ENCODE measurements at places on chromosomes 1 and 21. TPM values are rescaled to one million over a fixed set of nuclear protein-coding genes. Genes with fewer than 3 reads are reported as not detected.

The BARHL2 gene
- total RNA-seq, result not detected

DNA sequence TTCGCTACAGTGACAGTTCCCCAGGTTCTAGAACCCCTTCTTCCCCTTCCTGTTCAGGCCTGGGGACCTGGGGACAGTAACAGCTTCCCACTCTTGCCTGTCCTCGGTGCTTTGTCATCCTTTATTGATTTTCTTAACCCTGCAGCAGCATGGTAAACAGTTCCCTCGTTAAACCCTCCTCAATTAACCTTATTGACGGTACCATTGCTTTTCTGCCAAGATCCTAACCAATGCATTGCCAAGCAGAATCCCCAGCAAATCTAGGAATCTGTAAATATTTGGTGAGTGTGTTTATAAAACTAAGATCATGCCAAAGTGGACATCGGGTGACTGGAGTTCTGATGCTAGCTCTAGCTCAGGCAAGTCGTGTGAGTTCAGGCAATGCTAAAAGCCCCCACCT lies 99.6 kb upstream of the KAZN start:
- DNase-seq, result no peak

DNA sequence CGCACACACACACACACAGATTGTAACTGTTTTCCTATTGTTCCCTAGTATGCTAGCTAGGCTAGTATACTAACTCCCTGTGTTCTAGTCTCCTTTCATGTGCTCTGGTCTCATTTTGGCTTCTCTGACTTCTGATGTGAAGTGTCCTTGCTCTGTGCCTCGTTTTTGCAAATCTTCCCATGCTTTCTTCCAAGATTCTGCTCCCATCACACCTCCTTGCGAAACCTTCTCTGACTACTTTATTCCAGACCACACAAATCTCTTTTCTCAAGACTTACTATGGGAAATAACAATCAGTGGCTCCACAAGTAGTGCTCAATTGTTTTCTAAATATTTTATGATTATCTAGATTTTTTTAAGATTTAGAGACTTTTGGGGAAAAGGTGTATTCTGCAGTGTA lies 10.3 kb downstream of the PRRX1 start:
- peak; percentile 69 for DNase-seq

GRCh38 chr1:121413821-121414220 lies 229.0 kb downstream of the SRGAP2C start:
- DNase-seq, result no peak

DNA sequence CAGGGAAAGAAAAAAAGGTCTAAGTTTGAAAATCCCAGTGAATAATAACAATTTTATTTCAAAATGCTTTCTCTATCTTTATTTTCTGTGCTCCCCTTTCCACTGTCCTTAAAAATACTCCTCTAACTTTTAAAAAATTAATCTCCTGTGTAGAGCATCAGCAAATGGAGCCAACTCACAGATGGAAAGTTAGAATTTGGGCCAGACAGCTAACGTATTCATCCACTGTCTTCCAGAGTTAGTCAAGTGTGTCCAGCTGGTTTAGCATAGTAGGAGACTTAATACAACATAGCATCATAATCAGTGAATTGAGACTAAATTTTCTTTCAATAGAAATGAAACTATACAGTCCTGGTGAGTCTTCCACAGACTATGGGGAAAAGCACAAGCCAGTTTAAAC lies 419.0 kb upstream of the LRRC7 start:
- DNase-seq, result no peak

The AMIGO1 gene
- 11.2 TPM for total RNA-seq

- DNase-seq, result peak; percentile 83
Observed at GRCh38 chr1:154955039-154955717, 721 bp downstream of the PBXIP1 start.

DNA sequence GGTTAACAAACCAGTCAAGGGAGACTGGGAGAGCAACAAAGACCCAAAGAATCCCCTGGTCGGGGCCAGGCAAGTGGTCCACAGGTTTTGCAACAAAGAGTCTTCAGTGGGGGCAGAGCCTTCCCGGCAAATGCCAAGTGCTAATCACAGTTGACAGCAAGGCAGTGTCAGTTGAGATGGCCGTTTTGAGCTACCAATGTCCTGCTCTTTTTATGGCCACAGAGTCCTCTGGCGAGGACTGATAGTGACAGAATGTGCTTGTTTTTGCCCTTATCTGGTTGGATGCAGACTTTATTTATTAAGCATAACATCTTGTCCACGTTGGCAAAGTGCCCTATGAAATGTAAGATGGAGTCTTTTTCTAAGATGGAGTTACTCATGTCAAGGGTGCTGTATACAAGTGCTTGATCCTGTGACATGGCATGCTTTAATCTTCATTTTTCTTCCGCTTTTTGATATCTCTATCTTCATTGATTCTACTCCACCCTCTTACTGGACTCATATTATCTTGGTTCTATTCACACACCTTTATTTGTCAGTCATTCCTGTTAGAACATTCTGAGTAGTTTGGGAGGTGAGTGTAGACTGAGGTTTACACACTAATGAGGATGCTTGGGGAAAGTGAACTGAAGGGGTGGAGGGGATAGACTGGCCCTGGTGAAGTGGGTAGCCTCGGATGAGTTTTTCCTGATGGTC lies 51.8 kb downstream of the KCNK1 start:
- DNase-seq, result no peak

GRCh38 chr1:238139713-238140112 lies 249.0 kb upstream of the ZP4 start:
- no peak for DNase-seq

GRCh38 chr1:198678901-198679329 lies 40.1 kb downstream of the PTPRC start:
- DNase-seq, result no peak

DNA sequence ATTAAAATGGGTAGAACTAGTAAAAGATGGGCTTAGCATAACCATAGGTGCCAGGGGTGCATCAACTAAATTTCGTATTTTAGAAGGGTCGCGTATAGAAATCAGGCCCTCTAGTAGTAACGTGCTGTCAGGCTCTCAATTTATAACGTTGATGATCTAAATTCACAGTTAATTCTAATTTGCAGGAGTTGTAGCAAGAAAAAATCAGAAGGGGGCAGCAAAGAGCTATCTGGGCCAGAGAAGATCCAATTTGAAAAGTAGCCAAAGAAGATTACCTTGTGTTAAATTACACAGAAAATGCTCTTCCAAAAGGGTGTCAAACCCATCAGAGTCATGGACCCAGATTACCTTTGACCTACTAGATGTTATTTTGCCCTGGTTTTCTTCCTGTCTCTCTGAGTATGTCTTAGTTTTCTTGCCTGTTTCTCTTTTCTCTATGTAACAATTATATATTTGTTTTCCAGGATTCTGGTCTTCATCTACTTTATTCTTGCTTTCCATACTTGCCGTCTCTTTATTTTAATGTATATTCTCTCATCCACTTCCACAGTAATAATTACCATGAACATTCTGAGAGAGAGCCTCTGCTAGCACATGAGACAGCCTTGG lies 1030.9 kb downstream of the AMY1C start:
- DNase-seq, result peak; percentile 56

The TMPRSS3 gene
- total RNA-seq, result 0.25 TPM

- no peak for DNase-seq
Observed at GRCh38 chr1:112510340-112510739, 1.6 kb downstream of the WNT2B start.

The ADCY10 gene
- 0.69 TPM for total RNA-seq

- DNase-seq, result peak; percentile 88
Observed at GRCh38 chr1:167661527-167662426, 31.7 kb downstream of the RCSD1 start.

DNA sequence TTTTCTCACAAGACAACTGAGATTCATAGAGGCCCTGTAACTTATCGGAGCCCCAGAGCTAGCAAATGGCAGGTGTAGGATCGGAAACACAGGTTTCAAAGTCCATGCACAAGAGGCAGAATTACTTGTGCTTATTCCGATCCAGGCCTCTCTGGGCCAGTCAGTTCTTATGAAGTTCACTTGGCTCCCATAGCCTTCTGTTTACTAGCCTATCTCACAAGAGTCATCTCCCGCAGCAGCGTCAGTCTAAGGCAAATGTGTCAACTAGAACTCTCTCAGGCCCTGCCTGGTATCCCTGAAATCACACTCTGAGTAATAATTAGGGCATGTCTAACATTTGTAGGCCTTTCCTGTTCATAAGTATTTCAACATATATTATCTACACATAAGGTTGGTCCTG lies 43.3 kb downstream of the PHC2 start:
- DNase-seq, result no peak

DNA sequence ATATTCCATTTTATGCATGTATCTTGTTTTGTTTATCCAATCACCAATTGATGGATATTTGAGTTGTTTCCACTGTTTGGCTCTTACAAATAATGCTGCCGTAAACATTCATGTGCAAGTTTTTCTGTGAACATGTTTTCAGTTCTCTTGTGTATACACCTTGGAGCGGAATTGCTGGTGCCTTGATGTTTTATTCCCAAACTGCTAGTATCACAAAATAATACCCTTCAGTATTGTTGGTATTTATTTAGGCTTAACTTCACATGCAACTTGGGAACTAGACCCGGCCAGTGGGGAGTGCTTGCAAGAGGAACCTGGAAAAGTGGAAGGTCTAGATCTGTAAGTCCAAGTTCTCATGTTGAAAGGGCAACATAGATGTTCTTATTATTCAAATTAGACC lies 115.9 kb downstream of the CRYAA start:
- no peak for DNase-seq

The RBM34 gene
- 40.7 TPM for total RNA-seq

DNA sequence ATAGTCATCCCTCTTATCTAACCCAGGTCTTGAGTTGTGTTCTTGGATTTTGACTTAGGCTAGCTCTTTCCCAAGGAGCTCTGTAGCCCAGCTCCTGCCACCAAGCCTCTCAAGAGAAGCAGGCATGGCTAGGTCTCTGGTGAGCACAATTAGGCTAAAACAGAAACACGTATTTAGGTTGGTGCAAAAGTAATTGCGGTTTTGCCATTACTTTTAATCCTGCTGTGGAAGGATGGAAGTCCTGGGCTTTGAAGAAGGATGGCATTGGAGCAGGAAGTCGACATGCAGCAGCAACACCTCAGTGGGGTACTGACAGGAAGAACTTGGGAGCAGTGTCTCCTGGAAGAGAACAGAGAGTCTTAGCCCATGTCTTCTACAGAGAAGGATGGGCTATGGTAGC lies 80.0 kb upstream of the CCDC190 start:
- DNase-seq, result no peak

DNA sequence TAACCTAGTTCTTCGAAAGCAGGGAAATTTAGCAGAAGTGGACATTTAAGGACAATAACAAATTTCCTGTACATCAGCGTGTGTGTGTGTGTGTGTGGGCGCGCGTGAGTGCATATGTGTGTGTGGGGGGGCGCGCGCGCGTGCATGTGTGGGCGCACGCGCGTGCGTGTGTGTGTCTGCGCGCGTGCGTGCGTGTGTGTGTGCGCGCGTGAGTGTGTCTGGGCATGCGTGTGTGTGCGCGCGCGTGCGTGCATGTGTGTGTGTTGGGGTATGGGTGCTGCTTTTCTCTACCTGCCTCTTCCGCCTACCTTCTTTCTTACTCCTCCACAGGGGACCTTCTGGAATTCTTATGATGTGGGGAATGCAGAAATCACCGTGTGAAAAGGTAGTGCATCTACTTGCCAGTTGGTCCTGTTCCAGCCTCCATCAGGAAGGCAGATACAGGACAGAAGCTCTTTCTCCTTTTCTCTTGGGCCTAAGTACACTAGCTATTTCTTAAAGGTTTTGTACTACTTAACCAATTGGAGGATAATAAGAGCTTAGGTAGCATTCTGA lies 165.4 kb upstream of the KCNK2 start:
- no peak for DNase-seq

DNA sequence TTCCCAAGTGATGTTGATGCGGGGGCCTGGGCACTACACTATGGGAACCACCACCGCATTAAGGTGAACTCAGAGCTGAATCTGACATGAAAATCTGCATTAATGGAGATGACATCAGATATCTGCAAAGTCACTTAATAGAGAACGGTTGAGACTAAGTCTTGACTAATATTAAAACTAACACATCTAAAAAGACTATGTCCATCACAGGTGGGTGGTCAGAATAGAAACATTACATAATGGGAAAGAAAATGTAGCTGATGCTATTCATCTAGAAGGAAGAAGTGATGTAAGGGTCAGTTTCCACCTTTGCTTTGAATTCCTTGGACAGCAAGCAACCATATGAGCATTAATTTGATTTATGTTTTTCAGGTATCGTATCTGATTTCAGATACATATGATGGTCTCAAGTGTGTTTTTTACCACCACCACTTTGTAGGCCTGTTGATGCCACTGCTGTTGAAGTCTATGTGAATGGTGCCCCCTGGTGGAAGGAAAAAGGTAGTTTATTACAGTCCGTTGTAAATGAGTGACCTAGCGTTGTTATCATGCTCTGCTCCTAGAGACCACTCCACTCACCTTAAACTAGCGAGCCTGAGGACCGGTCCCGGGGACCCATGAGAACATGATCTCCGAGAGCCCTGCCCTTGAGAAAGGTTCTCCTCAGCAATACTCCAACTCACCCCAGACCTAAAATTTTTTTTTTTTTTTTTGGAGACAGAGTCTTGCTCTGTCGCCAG lies 73.5 kb downstream of the BACH1 start:
- DNase-seq, result peak; percentile 89

- no peak for DNase-seq
Observed at GRCh38 chr1:117654493-117655219, 48.8 kb downstream of the TENT5C start.

GRCh38 chr1:236622407-236622806 lies 18.1 kb upstream of the HEATR1 start:
- no peak for DNase-seq

DNA sequence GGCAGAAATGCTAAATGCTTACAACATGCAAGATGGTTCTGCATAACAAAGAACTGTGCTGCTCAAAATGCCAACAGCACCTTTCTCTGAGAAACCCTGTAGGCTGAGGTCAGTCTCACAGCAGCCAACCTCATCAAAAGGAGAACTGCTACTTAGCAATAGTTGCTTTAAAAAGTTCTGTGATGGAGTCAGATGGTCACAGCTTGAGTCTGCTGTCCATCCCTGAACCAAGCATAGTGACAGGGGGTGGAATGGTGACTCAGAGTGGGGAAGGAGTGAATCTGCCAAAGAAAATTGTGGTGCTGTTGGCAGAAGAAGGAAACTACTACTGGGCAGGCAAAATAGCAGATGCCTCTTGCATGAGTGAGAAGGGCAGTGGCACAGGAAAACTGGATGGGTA lies 106.0 kb upstream of the FAM78B start:
- no peak for DNase-seq

- DNase-seq, result peak; percentile 56
Observed at GRCh38 chr1:202081992-202082391, 40.7 kb upstream of the GPR37L1 start.

GRCh38 chr21:46021398-46021797 lies 39.8 kb downstream of the COL6A1 start:
- DNase-seq, result no peak

- no peak for DNase-seq
Observed at GRCh38 chr1:118169016-118169415, 16.0 kb downstream of the SPAG17 start.

GRCh38 chr1:160224606-160225005 lies 19.4 kb downstream of the PEA15 start:
- DNase-seq, result no peak

The CFHR3 gene
- 0.07 TPM for total RNA-seq

The TESK2 gene
- total RNA-seq, result 13.9 TPM

GRCh38 chr1:111956155-111956771 lies 33.2 kb downstream of the KCND3 start:
- DNase-seq, result no peak
